ENCODE measurements at places on chromosomes 3 and 15. TPM values are rescaled to one million over a fixed set of nuclear protein-coding genes. Genes with fewer than 3 reads are reported as not detected.

- no peak overlapping the region for H3K27ac ChIP-seq
- peaks cover 2% of the 10 kb centered on the region for H3K27me3 ChIP-seq
These were observed 52.6 kb downstream of the FBN1 start for GRCh38 chr15:48592933-48593332.

GRCh38 chr3:40079847-40080240, 229.7 kb upstream of the EIF1B start:
- H3K4me1 ChIP-seq: no peaks in the 10 kb centered on the region
- no peaks in the 10 kb centered on the region for H3K27me3 ChIP-seq

DNA sequence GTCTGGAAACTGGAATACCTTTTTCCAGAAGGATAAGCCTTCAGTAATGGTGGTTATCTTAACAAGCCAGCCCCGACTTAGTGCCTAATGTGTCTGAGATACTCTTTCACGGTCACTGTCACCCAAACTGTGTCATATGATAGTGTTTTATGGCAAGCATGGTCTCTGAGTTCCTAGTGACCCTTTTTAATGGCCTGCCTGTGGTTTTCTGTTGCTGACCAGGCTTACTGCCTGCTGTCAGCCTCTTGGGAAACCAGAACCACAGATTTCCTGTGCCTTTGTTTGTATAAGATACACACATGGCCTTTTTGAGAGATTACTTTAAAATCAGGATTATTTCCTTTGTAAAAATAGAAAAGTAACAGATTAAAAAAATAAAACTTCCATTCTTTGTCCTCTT, 22.4 kb downstream of the HPS3 start:
- no peak overlapping the region for H3K27ac ChIP-seq
- no peaks in the 10 kb centered on the region for H3K27me3 ChIP-seq
- no peak overlapping the region for H3K4me3 ChIP-seq
- H3K4me1 ChIP-seq: no peaks in the 10 kb centered on the region
- peaks cover 41% of the 10 kb centered on the region for H3K36me3 ChIP-seq

- no peak overlapping the region for H3K4me3 ChIP-seq
- H3K27me3 ChIP-seq: no peaks in the 10 kb centered on the region
- H3K4me1 ChIP-seq: no peaks in the 10 kb centered on the region
- no peaks in the 10 kb centered on the region for H3K36me3 ChIP-seq
These were observed 95.6 kb downstream of the DHX36 start for GRCh38 chr3:154228561-154229216.

- no peaks in the 10 kb centered on the region for H3K36me3 ChIP-seq
- no peaks in the 10 kb centered on the region for H3K4me1 ChIP-seq
- no peak overlapping the region for H3K27ac ChIP-seq
These were observed 238.0 kb downstream of the FOXP1 start for GRCh38 chr3:71345429-71346040.

- no peak overlapping the region for H3K27ac ChIP-seq
- no peak overlapping the region for H3K4me3 ChIP-seq
- no peaks in the 10 kb centered on the region for H3K4me1 ChIP-seq
- H3K36me3 ChIP-seq: no peaks in the 10 kb centered on the region
- H3K27me3 ChIP-seq: no peaks in the 10 kb centered on the region
- no peak for DNase-seq
These were observed 249.3 kb upstream of the ZNF717 start for GRCh38 chr3:76034649-76035048.

DNA sequence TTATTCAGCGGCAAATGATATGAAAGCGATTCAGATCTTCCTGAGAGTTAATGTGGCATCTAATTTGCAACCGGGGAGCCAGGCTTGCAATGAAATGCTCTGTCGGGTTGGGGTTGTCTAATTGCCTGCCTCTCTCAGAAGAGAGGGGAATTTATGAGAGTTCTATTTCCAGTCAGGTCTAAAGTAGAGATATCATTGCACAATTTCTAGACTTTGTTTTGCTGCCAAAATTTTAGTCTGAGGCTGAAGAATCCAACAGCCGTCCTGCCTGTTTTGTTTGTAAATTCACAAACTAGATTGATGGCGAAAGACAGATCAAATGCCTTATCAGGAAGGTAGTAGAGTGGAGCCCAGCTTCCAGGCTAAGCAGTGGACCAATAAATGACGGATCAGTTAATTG, 610 bp downstream of the LIPC start:
- DNase-seq: no peak
- no peaks in the 10 kb centered on the region for H3K4me1 ChIP-seq
- H3K27me3 ChIP-seq: no peaks in the 10 kb centered on the region
- H3K27ac ChIP-seq: no peak overlapping the region

- H3K4me1 ChIP-seq: peaks cover 21% of the 10 kb centered on the region
- no peaks in the 10 kb centered on the region for H3K27me3 ChIP-seq
- no peak for DNase-seq
- no peak overlapping the region for H3K4me3 ChIP-seq
These were observed 118.3 kb upstream of the GALNT15 start for GRCh38 chr3:16056217-16056616.

GRCh38 chr15:91936182-91936775, 82.8 kb downstream of the SLCO3A1 start:
- H3K4me3 ChIP-seq: no peak overlapping the region
- H3K4me1 ChIP-seq: peaks cover 4% of the 10 kb centered on the region
- H3K27me3 ChIP-seq: no peaks in the 10 kb centered on the region
- no peak for DNase-seq

GRCh38 chr3:117476572-117476971, 767.0 kb downstream of the TUSC7 start:
- DNase-seq: no peak
- no peak overlapping the region for H3K27ac ChIP-seq
- no peaks in the 10 kb centered on the region for H3K27me3 ChIP-seq
- no peak overlapping the region for H3K4me3 ChIP-seq
- H3K36me3 ChIP-seq: no peaks in the 10 kb centered on the region

FGF7 gene
- total RNA-seq: not detected

CNTN6 gene
- total RNA-seq: not detected

DNAH12 gene
- total RNA-seq: 0.21 TPM

MOBP gene
- total RNA-seq: not detected
